A673 (cell line): ENCODE measurements at places on chromosomes 3 and 15.

DNA sequence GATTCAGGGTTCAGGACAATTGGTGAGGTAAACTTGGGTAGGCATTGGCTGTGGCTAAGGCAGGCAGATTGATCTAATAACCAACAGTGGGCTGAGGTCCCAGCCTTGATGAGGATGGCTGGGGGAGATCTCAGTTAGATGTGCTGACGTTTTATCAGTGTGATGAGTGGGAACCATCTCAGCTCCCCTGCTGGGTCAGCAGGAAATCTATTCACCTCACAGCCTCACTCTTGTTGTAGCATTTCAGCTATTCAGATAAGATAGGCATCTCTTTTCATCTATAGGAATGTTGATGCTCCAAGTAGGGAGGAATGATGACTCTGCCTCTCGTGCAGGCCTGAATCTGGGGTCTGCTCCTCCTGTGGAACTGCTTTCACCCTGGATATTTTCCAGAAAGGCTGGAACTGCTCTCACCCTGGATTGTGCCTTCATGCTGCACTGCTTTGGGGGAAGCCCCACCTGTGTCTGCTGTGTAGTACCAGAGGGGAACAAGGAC lies 973.7 kb downstream of the NSUN3 start:
- DNase-seq: no peak

- peak; percentile 52 for DNase-seq
Measured at GRCh38 chr15:56428821-56429458, 36.0 kb downstream of the MNS1 start.

GRCh38 chr3:46429250-46429649 lies 22.2 kb downstream of the CCRL2 start:
- no peak for DNase-seq

- peak; percentile 15 for DNase-seq
Measured at GRCh38 chr3:131326307-131326706, 55.3 kb upstream of the NUDT16 start.

DNA sequence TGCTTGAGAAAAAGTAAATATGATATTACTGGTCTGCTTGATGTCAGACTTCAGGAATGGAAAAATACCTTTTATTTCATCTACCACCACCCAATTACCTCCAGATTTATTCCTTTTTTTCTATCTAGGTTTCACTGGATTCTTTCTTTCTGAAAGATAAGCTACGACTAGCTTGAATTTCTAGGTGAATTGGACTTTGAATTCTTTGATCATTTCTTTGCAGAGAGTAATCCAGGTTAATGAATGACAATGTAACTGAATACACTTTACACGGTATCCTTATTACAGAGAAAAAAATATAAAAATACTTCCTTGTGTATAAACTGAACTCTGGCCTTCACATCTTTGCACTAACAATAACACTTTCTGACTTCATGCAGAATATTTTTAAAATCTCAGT lies 59.5 kb upstream of the TRPC1 start:
- no peak for DNase-seq

DNA sequence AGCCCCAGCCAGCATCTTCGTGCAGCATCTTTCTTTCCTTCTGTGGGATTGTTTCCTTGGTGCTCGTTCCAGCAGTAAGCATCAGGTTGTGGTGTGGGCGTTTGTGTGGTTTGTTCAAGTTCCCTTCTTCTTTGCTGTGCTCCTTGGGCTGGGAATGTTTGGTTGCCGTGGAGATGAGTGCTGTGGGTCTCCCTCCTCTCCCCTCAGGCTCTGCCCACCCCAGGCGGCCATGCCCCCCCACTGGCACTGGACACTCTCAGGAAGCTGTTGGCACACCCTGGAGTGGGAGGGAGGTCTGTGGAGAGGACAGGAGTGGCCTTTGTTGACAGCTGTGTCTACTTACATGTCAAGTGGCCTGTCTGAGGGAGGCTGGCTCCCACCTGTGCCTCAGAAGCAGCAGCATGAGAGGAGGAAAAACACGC lies 46.5 kb upstream of the SACM1L start:
- no peak for DNase-seq

GRCh38 chr3:65761446-65762234 lies 277.1 kb downstream of the MAGI1 start:
- no peak for DNase-seq

GRCh38 chr15:72671525-72671924 lies 14.5 kb downstream of the HIGD2B start:
- no peak for DNase-seq

- no peak for DNase-seq
Measured at GRCh38 chr3:49358884-49359225, 702 bp upstream of the GPX1 start.

DNA sequence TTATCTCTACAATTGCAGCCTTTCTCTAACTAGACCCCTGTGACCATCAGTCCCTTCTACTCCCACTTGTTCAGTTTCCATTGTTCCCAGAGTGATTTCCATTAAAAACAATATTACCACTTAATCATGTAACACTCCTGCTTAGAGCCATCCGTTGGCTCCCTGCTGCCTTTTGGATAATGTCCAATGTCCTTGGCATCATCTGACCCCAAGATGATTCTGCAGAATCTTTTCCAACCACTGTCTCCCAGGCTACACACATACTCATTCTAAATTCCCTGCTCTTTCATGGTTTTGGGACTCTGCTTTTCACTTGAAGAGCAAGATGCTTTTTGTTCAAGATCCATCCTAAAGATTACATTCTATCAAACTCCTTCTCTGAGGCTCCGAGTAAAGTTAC lies 7.1 kb downstream of the KCNH8 start:
- DNase-seq: no peak

- no peak for DNase-seq
Measured at GRCh38 chr15:46127361-46127874, 492.6 kb downstream of the SQOR start.

DNA sequence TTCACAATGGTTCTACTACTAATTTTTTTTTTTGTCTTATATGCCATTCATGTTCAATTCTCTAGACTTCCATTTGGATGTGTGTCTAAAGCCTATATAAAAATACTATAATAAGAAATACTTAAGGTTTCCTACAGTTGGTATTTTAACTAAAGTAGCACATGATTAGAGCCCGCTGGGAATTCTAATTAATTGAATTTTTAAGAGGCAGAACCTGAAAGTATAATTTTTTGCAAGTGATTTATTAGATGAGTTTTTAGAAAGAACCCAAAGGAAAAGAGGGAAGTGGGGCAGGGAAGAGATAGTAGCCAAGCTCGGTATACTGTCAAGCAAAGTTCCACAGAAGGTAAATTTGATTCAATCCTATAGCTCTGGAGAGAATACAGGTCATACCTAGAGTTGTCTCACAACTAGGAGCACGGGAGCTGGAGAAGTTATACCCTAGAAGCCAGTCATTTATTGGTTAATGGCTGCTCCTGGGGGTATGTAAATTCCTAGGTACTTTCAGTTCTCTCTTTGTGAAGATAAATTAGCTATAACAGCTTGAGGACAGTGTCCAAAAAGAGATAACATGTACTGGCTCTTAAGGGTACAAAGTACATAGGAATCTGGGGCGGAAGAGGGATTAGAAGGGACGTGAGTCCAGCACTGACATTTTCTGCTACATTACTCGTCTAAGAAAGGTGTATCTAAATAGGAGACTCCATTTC lies 225.6 kb downstream of the CNTN6 start:
- DNase-seq: no peak

- no peak for DNase-seq
Measured at GRCh38 chr15:65287520-65287855, 805 bp upstream of the PARP16 start.

DNA sequence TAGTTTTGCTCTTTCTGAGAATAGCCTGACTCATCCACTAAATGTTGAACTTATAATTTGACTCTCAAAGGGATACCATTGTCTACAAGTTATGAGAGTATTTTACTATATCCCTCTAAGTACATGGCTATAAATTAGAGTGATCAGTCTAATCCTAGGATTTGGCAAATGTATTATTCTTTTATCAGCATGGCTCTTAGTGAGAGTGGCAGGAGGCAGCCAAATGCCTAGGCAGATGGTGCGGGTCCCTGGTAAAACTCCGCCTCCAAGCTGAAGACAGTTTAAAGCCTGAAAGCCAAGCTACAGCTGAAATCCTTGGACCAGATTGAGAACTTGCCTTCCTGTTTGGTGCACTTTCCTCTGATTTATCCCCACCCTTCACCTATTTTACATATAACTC lies 631.8 kb downstream of the SQOR start:
- peak; percentile 40 for DNase-seq

- DNase-seq: peak; percentile 11
Measured at GRCh38 chr15:30954674-30955073, 36.8 kb downstream of the MTMR10 start.

- DNase-seq: peak; percentile 19
Measured at GRCh38 chr3:64595253-64595694, 92.5 kb downstream of the ADAMTS9 start.

- DNase-seq: peak; percentile 73
Measured at GRCh38 chr15:98904544-98904943, 103.0 kb downstream of the PGPEP1L start.

DNA sequence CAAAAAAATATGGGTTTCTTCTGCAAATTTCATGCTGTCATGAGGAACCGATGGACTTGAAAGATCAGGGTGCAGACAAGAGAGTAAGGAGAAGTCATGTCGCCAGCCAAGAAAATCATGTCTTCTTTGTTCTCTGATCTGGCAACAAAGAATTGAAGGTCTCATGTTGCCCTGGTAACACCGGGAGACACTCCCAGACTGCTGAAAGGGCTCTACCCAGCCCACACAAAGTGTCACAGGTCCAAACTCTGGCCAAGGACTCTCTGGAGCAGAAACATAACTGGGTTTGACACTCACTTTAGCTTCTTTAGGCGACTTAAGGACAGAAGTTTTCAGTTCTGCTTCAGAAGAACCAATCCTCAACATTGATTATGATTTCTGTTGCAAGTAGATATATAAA lies 42.9 kb downstream of the SIDT1 start:
- DNase-seq: no peak

DNA sequence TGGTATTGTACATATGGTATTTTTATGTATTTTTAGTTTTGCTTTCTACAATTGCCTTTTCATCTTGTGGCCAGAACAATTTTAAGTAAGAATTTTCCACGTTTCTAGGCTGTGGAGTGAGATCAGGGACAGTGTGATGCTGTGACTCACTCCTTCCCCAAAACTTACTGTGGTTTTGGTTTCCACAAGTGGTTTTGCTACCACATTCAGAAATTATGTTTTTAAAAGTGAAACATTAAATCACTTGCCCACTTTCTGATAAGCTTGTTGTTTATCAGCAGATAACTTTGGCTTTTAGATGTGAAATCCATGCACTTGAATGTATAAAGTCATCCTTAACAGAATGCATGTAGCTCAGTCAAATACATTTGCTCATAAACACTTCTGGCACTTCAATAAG lies 192.2 kb upstream of the THRB start:
- DNase-seq: no peak
